ENCODE measurements at places on chromosomes 5 and 9.

GRCh38 chr5:22665801-22666200 lies 187.3 kb downstream of the CDH12 start:
- DNase-seq = no peak

DNA sequence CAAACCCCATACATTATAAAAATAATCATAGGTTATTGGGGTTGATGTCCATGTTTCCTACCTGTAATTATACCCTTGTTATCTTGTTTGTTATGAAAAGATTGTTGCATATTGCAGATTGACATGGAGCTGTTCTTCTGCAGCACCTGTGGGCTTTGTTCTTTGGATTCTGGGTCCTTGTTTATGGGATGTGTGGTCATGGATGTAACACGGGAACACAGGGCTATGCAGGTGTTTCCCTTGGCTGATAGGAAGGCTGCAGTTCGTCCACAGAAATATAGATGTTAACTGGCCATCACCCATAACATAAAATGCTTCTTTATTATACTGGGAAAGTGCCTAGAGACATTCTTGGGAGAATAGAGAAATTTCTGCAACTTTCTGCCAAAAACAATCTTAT lies 77.9 kb downstream of the FBXL7 start:
- no peak for DNase-seq

- no peak for DNase-seq
Observed at GRCh38 chr9:100600521-100601079, 22.7 kb downstream of the CAVIN4 start.

- no peak for DNase-seq
Observed at GRCh38 chr9:79989079-79989478, 417.3 kb downstream of the TLE4 start.

GRCh38 chr5:177124486-177124991 lies 9.0 kb upstream of the NSD1 start:
- no peak for DNase-seq

- DNase-seq = no peak
Observed at GRCh38 chr9:87622923-87623322, 103.0 kb upstream of the CTSL start.
